ENCODE measurements at places on chromosomes 5 and 9.

DNA sequence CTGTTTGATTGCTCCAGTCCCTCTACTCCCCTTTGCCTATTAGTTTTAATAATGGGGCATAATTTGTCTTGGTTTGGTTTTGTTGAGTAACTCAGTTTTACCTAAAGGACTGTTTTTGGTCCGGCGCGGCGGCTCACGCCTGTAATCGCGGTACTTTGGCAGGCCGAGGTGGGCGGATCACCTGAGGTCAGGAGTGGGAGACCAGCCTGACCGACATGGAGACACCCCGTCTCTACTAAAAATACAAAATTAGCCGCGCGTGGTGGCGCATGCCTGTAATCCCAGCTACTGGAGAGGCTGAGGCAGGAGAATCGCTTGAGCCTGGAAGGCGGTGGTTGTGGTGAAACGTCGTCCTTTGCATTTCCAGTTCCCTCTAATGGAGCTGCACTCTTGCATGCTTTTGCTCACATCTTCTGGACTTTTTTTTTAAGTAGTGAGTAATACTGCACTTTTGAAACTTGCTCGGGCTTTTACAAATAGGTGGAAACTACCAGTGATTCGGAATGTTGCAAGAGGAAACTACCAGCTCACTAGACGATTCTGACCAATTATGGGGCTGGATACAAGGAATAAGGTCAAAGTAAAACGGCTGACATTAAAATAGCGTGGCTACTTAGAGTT lies 721 bp upstream of the MAML1 start:
- no peak for DNase-seq

- no peak for DNase-seq
Measured at GRCh38 chr5:943918-944620, 51.4 kb downstream of the TRIP13 start.

DNA sequence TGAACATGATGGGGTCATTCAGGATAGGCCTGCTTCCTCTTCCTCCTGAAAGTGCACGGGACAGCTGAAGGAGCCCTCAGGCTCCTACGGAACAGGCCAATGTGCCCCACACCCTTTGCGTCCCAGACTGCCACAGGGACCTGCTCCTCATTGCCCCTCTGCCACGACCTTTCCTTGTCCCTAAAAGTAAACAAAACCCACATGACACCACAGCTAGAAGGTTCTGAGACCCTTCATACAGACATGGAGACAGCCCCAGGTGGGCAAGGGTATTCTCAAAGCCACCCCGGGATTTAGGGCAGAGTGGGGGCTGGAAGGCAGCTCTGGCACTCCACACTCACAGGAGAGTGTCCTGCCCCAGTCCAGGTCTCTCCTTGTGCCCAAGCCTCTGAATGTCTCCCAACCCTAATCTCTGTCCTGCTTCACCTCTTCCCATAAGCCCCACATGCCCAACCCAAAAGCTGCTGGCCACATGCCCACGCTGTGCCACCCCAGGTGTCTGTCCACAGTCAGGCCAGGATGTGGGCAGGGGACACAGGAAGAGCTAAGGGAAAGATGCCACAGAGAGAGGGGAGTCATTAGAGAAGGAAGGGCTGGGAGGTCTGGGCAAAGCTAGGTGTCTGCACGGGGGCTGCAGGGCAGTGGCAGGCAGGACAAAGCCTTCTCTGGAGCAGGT lies 800 bp downstream of the AMBP start:
- no peak for DNase-seq

DNA sequence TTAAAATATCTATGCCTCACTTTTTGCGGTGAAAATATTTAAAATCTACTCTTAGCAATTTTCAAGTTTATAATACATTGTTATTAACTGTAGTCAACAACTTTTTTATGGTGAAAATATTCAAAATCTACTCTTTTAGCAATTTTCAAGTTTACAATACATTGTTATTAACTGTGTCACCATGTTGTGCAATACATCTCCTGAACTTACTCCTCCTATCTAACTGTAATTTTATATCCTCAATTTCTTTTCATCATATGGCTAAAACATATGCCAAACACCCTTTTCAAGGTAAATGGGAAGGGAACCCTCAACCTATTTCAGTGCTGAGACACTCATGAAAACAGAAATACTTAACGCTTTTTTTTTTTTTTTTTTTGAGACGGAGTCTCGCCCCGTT lies 982.7 kb upstream of the DMAC1 start:
- no peak for DNase-seq

GRCh38 chr9:133786371-133786753 lies 48.2 kb upstream of the SARDH start:
- DNase-seq, result no peak

DNA sequence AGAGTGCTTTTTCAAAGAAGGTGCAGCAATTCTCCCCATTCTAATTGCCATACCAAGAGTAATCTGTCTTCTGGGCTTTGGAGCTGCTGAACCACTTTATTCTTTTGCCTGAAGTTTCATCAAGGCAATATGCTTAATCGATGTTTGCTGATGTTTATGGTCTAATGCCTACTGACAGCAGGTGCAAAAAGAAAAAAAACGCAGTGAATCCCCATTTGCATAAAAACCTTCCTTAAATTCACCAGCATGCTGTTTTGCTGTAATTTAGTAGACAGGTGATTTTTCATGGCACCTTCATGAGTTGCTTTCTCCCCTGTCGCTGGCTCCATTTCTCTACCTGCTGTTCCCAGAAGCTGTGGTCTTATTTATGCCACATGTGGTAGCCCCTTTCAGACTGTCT lies 83.1 kb upstream of the MAST4 start:
- no peak for DNase-seq

GRCh38 chr9:137435381-137435891 lies 5.7 kb downstream of the ENTPD8 start:
- no peak for DNase-seq

DNA sequence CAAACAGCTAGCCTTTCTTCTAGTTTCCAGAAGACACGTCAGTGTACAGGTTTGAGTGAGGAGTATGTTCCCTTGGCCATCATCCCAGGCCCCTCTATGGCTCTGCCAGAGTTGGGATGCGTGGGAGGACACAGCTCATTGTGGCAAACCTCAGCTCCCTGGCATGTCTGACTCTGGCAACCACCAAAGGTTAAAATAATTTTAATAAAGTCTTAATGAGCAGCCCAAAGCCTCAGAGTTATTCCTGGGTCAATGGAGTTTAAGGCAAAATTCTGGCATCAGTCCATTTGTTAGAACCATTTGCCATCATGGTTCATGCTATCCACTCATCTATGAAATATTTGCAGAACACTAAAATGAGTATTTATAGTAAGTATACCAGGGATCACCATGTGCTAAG lies 79.8 kb upstream of the PAPPA start:
- DNase-seq, result no peak

GRCh38 chr5:9713959-9714586 lies 83.9 kb upstream of the TAS2R1 start:
- no peak for DNase-seq

DNA sequence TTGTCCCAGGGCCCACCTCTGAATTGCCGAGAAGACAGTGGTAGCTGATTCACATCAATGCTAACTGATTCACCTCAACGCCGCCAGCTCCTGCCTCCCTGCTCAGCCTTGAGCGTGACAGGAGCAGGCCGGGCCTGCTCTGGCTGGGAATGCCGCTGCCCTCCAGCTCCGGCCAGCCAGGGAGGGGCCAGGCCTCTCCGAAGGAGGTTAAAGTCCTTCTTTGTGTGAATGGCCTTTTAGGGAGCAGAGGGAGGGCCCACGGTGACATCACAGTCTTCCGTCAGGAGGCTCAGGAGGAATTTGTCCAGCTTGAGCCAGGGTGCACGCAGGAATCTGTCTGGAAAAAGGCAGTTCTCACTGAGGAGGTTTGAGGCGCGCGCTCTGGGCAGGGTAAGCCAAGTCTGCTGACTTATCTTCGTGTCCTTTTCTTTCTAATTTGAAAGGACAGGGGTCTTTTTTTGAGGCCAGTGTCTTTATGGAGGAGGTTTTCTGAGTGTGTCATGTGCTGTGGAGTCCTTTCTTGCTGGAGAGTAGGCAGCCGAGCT lies 82.7 kb downstream of the C9orf152 start:
- no peak for DNase-seq

GRCh38 chr5:89036704-89037489 lies 153.9 kb upstream of the MEF2C start:
- no peak for DNase-seq

DNA sequence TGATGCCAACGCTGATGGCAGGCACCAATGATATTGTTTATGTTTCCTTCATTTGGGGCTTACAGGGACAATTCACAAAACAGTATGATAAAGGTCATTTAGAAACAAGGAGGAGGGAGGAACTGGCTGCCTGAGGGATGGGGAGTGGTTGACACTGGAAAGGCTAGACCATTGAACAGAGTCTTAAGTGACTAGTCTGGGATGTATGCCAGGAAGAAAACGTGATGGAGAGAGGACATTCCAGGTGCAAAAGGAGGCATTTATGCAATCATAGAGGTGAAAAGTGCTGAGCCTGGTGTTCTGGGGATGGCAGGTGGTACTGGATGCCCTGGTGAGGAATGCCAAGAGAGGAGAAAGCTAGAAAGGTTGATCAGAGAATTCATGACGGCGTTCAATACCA lies 153.4 kb downstream of the ZNF462 start:
- peak; percentile 15 for DNase-seq

DNA sequence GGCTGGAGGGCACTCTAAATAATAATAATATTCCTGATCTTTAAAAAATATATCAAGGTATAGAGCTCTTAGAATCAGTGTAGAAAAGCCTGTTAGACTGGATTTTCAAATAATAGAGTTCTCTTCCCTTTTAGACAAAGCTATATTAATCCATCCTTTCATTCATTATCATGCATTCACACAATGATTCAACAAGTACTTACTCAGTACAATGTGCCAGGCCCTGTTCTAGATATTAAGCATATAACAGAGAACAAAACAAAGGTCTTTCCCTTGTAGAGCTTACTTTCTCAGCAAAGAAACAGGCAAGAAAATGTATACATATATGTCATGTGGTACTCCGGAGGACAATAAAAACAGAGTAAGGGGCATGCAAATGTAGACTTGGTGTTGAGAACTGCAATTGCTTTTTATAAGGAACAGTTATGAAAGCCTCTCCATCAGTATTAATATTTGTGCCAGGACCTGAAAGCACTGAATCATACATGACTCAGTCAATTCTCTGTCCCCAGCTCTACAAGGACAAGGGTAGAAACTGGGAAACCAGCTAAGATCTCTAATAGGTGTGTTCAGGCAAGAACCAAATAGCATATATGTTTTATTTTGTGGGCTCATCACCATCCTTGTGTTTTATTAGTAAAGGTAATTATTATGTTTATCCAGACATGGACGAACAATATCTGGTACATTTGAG lies 72.2 kb downstream of the PIP5K1B start:
- DNase-seq, result no peak

DNA sequence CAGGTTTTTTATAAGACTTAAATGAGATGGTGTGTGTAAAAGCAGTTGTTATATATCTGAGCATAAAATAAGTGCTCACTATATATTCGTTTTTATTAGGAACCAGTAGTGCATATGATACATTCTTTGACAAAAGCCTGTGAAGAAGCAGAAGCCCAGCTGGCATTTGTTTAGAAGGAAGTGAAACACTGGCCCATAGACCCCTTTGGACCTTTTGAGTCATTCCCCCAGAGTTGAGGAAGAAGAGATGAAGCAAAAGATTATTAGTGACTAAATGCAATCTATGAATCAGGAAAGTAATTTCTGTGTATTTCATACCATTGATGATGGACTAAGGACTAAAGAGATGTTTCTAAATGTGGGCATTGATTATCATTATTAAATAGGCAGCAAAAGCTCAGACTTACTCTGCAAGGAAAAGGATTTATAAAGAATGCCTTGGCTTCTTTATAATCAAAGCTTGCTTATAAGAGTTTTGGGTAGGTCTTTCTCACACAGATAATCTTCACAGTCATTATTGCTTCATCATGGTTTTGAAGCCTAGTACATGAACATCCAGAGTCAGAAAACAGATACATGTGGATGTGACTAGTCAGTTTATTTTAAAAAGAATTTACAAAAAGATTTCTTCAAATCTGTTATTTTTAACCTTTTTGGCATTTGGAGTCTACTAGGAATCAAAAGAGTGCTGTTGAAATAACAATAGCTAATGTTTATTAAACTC lies 16.9 kb upstream of the FER start:
- DNase-seq, result no peak

GRCh38 chr5:181199881-181200638 lies 4.9 kb downstream of the TRIM7 start:
- no peak for DNase-seq

DNA sequence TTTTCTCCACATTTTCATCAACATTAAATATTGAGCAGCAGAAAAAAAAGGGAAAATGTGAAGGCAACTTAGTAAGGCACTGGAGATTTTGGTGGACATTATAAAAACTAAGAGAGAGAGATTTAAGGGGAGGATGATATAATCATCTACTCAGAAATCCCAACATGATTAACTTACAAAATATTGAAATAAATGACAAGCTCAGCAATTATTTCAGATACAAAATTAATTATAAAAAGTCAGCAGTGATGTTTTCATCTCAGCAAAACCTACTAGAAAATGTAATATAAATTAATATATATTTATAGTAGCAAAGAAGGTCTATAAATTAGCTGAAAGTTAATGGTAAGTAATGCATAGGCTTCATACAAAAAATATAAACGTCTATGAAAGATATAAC lies 30.8 kb upstream of the PRDM9 start:
- no peak for DNase-seq

DNA sequence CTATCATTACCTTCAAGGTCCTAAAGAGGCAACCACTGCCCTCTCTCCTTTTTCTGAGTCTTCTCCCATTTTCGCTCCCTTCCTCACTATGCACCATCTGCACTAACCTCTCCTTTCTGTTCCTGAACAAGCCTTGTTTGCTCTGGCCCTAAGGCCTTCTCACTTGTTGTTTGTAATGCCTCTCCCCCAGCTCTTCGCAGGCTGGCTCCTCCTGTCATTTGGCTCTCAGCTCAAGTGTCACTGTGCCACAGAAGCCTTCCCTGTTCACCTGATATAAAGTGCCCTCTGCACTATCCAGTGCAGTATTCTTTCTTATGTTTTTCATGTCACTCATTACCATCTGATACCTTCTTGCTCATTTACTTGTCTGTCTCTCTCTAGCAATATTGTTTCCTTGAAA lies 303.7 kb downstream of the KCNN2 start:
- no peak for DNase-seq

- no peak for DNase-seq
Measured at GRCh38 chr5:141783005-141783946, 94.9 kb downstream of the PCDH1 start.

- no peak for DNase-seq
Measured at GRCh38 chr5:177452688-177453638, 6.3 kb downstream of the PRR7 start.

- DNase-seq, result no peak
Measured at GRCh38 chr9:26043431-26043830, 365.2 kb upstream of the TUSC1 start.

Measured in NCI-H1417 treated with DMSO at 0.1 percent for 48 hours (cell line).